Activated naive CD4-positive, alpha-beta T cell treated with anti-CD3 and anti-CD28 coated beads, Interleukin-2, amount 50 U/mL, for 72 hours (primary cell): ENCODE measurements at places on chromosomes 2 and 18. TPM values are rescaled to one million over a fixed set of nuclear protein-coding genes. Genes with fewer than 3 reads are reported as not detected.
A peak's percentile ranks its signal among the peaks of the same experiment; 100 is the strongest.

DNA sequence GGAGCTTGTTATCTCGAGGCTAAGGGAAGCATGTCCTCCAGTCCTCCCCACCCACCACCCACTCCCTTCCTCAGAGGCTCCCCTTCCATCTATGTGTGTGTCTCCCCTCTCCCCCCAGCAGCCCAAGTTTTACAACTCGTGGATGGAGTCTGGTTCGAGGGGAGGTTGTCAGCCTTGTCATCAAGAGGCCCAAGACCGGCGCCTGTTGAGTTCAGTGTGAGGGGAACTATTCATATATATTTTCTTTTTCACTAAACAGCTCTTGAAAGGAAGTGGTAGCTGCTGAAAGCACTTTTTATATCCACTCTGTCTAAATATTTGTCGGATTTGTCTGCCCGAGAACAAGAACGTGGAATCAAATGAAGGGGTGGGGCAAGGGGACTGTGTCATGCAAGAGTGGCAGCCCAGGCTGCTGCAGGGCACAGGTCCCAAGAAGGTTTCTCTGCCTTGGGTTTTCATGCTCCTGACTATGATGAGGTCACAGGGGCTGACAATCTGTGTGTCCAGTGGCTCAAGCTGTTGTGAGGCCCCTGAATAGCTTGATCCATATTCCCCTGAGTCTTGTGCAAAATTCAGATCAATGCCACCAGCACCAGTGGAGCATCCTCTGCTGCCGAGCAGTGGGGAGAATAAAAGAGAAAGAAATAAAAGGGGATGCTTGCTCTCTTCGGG, 35.0 kb downstream of the NRP2 start:
- DNase-seq: no peak

- DNase-seq: no peak
Measured at GRCh38 chr2:14072338-14072737, 560.2 kb upstream of the LRATD1 start.

DNA sequence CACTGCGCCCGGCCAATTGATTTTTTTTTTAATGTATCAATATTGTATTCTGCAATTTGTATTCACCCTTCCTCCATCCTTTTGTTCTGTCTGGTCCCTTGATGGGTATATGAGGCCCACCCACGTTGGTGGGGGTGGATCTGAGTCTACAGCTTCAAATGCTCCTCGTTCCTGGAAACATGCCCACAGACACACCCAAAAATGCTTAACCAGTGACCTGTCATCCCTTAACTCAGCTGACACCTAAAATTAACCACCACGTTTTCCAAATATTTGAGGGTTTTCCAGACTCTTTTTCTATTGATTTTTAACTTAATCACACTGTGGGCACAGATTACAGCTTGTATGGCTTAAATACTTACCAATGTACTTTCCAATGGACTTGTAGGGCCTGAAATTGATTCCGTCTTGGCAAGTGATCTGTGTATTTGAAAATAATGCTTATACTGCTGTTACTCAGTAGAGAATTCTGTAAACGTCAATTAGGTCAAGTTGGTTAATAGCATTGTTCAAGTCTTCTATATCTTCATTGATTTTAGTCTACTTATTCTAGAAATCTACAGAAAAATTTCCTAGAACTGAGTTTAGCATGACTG, 34.4 kb upstream of the CYP27C1 start:
- no peak for DNase-seq

- no peak for DNase-seq
Measured at GRCh38 chr2:134402410-134402809, 148.5 kb downstream of the MGAT5 start.

DNA sequence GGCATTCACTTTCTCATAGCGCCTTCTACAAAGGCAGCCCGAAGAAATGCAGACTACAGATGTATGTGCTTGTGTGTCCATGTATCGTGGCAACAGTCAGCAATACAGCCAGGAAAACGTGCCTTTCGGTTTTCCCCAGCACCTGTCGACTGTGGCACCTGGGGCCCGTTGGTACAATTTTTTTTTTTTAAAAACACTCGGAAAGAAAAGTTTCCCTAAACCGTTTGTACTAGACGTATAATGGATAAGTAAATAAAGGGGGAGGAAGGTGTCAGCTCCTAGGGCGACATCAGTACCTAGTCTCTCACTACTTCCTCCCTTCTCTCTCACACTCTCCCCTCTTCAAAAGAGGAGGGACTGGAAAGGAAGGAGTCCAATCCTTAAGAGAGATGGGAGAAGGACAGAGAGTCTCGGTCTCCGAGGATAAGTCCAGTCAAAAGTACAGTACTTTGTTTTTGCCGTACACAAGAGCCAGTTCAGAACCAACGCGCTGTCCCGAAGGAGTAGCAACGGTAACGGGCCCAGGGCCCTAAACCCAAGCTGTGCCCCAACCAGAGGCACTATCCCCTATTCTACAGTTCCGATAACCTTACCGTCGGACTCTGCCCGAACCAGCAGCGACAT, 759 bp downstream of the PPP4R3B start:
- peak; percentile 41 for DNase-seq

GRCh38 chr2:192026059-192026824, 168.5 kb downstream of the TMEFF2 start:
- no peak for DNase-seq

GRCh38 chr18:754656-755055, 42.2 kb upstream of the ENOSF1 start:
- no peak for DNase-seq

DNA sequence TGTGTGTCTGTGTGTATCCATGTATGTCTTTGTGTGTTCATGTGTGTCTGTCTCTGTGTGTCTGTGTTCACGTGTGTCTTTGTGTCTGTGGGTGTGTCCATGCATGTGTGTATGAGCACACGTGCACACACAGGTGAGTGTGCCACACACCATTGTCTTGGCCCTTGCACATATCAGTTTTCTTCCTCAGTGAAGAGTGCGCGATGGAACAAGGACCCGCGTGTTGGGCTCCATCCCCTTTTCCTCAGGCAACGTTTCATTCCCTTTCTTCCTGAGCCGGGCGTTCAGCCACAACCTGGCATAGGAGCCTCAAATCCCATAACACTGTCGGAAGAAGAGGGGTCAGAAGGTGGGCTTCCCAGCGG, 74.3 kb downstream of the PTGR3 start:
- DNase-seq: peak; percentile 6

- no peak for DNase-seq
Measured at GRCh38 chr2:64437883-64438282, 16.1 kb upstream of the LGALSL start.

NRBP1 gene
- total RNA-seq: 80.8 TPM

GRCh38 chr18:63570721-63571120, 16.4 kb upstream of the SERPINB13 start:
- DNase-seq: no peak

GRCh38 chr2:177193240-177193639, 19.4 kb upstream of the HNRNPA3 start:
- no peak for DNase-seq

PPP1R1C gene
- not detected for total RNA-seq

GRCh38 chr2:126370201-126370600, 285.8 kb upstream of the GYPC start:
- DNase-seq: no peak

GRCh38 chr2:238082151-238082550, 18.0 kb upstream of the ESPNL start:
- DNase-seq: no peak

- peak; percentile 58 for DNase-seq
Measured at GRCh38 chr2:102664471-102664909, 45.1 kb downstream of the SLC9A2 start.

PSMA8 gene
- 0.45 TPM for total RNA-seq

DNA sequence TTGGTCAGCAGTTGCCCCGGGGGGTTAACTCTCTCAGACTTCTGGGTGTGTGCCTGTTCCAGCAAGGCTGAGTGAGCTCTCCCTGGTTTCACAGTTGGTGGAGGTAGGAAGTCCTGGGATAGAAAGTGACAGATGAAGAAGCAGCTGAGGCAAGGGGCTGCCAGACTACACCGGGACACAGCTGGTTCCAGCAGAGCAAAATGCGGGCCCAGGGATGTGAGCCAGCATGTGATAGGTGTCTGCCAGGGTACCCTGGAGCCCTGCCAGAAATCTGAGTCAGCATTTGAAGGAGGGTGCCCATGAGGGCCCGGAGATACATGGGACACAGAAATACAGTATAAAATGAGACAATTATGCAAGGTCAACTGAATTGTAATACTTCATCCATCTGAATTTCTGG, 79.3 kb upstream of the LGALSL start:
- no peak for DNase-seq

DNA sequence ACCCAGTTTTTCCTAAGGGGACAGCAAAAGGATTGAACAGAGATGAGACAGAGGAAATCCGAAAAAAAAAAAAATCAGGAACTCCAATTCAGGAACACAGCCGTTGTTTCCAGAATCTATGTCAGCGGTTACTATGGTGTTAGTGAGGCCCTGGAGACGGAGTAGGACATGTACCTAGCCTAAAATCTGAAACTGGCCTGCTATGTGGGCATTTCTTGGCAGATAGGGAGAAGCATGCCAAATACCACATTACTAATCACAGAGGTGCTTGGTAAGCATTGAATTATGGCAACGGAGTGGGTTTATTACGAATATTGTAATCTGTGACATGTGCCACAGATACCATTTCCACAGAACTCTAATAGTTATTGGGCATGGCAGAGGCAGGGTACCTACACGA, 530.6 kb downstream of the CCDC85A start:
- no peak for DNase-seq

GRCh38 chr2:99112617-99113016, 28.9 kb upstream of the C2orf15 start:
- DNase-seq: no peak

GRCh38 chr2:159737292-159737916, 25.1 kb downstream of the MARCHF7 start:
- DNase-seq: no peak

DNA sequence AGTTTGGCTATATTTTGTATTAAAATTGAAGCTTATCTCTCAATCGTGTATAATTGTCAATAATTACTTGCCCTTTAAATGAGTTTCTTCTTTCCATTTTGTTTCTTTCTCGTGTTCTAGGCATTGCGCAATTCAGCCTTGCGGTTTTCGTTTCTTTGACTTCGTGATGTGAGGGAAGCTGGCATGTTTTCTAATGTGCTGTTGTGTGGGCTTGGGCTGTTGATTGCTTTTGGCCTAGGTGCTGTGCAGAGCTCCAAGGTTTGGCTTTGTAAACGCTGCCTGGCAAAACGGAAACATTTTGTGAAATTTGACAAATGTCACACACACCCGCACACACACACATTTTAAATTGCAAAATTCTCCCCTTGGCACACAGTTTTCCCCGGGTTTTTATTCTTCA, 242.6 kb upstream of the TCF4 start:
- no peak for DNase-seq

GRCh38 chr2:10513201-10513600, 65.1 kb upstream of the ODC1 start:
- no peak for DNase-seq
